Occipital lobe (tissue), 3 donors: ENCODE measurements at places on chromosomes 7 and 10. TPM values are rescaled to one million over a fixed set of nuclear protein-coding genes. Genes with fewer than 3 reads are reported as not detected.

The RARRES2 gene
- 6.2 TPM for total RNA-seq

The TBRG4 gene
- 47.4 TPM for total RNA-seq

The LIPN gene
- total RNA-seq, result not detected

The ZNF273 gene
- total RNA-seq, result 43.8 TPM

The C7orf33 gene
- not detected for total RNA-seq

The GPR158 gene
- 6.1 TPM for total RNA-seq

The RPEL1 gene
- total RNA-seq, result 0.16 TPM

The MYL7 gene
- total RNA-seq, result not detected

The PILRA gene
- total RNA-seq, result 1.1 TPM

The SLC26A5 gene
- total RNA-seq, result not detected

The PTF1A gene
- not detected for total RNA-seq

The BTBD16 gene
- not detected for total RNA-seq

The C10orf143 gene
- 1.1 TPM for total RNA-seq

The RINT1 gene
- total RNA-seq, result 23.9 TPM

The TAC1 gene
- 3.6 TPM for total RNA-seq

The ITIH5 gene
- total RNA-seq, result 14.3 TPM

The PDE6C gene
- not detected for total RNA-seq

The TSPAN12 gene
- total RNA-seq, result 7.2 TPM

The PKD2L1 gene
- total RNA-seq, result 0.62 TPM

The OR2A12 gene
- not detected for total RNA-seq

The LIPM gene
- total RNA-seq, result not detected

The LRRD1 gene
- 0.78 TPM for total RNA-seq

The BAMBI gene
- total RNA-seq, result 2.3 TPM

The MSMB gene
- total RNA-seq, result not detected

The ATOH7 gene
- total RNA-seq, result 1.4 TPM

The DCLRE1A gene
- 18.2 TPM for total RNA-seq

The HOGA1 gene
- 0.62 TPM for total RNA-seq

The RELN gene
- 34.2 TPM for total RNA-seq

The FEZF1 gene
- total RNA-seq, result not detected

The TAS2R41 gene
- not detected for total RNA-seq

The CFAP69 gene
- 6.2 TPM for total RNA-seq

The UNCX gene
- total RNA-seq, result not detected

The PHKG1 gene
- total RNA-seq, result 3.6 TPM

The NYAP1 gene
- total RNA-seq, result 47.9 TPM

The FGL2 gene
- total RNA-seq, result 3.4 TPM
